ENCODE measurements at places on chromosomes 2 and 18.

DNA sequence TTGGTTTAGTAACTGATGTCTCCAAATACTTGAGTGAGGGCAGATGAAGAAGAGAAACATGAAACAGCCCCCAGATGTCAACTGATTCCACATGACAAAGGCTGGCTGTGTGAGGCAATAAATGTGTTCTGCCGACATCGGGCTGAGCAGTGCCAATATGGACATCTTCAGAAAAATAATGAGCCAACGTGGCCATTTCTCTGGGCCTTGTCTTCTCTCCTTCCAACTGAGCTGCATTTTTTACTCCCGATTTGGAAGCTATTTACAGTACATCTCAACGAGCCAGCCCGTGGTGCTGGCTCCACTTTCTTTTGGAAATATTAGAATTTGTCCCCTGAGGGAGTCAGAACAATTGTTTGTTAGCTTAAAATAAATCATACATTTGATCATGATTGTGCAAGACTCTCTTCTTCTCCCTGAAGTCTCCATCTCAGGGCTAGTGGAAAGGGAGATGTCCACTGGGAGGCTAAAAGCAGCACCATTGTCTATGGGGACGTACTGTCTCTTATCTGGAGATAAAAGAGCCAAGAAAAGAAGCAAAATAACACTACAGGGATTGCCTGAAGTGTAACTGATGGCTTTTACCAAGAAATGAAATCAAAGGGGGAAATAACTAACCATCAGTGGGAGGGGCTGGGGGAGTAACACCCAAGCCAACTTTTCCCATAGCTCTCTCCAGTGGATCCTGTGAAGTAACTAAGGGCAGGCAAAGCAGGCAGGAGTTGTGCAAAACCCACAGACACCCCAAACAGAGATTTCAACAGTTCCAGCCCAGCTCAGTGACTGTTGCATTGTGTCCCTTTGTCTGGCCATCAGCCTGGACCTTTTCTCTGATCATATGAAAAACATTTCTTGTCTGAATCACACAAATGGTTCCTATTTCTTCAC lies 114.8 kb downstream of the RDH14 start:
- DNase-seq = no peak

GRCh38 chr18:48158721-48159120 lies 228.3 kb upstream of the SMAD2 start:
- no peak for DNase-seq

- no peak for DNase-seq
Measured at GRCh38 chr2:233455006-233455405, 100.7 kb downstream of the DGKD start.

DNA sequence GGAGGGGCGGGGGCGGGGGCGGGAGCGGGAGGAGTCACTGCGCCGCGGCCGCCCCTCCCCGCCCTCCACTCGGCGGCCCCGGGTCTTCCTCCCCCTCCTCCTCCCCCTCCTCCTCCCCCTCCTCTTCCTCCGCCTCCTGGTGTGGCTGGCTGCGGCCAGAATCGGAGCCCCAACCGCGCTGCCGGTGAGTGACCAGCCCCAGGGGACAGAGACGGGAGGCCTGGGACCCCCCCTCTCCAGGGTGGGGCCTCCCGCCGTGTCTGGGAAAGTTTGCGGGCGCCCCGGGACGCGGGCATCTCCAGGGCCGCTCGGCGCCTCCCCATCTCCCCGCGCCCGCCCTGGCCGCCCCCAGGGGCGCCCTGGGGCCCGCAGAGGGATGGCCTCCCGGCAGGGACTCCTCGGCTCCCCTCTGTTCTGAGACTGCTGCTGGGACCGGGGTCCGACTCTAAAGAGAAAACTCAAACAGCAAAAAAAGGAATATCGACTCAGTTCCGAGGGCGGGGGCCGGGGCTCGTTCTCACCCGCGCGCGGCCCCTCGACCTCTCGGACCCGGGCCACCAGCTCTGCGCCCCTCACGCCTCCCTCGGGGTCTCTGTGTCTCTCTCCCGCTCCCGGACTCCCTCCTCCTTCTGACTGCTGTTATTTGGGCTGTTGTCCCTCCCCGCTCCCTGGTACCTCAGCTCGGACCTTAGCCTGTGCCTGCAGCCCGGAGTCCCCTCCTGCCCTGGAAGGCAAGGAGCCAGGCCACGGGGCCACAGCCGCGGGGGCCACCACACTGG lies at the start of gene STON1:
Gene STON1, plus strand, starts transcription at position 122 of the 779 bp plus-strand sequence. CDS start 50,480 bp downstream, outside the sequence.
- DNase-seq = peak; percentile 19

DNA sequence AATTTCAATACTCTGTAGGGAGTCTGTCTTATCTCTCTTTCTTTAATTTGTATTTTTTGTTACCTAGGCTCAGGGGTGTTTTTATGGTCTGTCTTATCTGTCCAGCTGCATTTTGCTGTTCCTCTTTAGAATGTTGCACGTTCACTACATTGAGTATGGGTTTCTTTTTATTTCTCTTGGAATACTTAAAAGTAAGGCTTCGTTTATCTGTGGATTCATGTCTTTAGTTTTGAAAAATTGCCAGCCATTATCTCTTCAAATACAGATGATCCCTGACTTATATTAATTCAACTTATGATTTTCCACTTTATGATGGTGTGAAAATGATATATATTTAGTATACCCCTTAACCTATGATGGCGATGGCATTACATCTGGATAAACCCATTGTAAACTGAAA lies 26.9 kb downstream of the CARF start:
- DNase-seq = no peak

- no peak for DNase-seq
Measured at GRCh38 chr2:154198866-154199265, 327.1 kb downstream of the GALNT13 start.

DNA sequence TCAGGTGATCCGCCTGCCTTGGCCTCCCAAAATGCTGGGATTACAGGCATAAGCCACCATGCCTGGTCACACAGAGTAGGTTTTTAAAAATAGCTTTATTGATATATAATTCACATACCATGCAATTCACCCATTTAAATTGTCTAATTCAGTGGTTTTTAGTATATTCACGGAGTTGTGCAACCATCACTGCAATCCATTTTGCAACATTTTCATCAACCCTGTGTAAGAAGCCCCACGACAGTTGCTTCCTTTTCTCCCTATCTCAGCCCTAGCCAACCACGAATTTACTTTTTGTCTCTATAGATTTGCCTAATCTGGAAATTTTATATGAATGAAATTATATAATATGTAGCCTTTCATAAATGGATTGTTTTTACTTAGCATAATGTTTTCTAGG lies 266.4 kb downstream of the NAPG start:
- DNase-seq = no peak

DNA sequence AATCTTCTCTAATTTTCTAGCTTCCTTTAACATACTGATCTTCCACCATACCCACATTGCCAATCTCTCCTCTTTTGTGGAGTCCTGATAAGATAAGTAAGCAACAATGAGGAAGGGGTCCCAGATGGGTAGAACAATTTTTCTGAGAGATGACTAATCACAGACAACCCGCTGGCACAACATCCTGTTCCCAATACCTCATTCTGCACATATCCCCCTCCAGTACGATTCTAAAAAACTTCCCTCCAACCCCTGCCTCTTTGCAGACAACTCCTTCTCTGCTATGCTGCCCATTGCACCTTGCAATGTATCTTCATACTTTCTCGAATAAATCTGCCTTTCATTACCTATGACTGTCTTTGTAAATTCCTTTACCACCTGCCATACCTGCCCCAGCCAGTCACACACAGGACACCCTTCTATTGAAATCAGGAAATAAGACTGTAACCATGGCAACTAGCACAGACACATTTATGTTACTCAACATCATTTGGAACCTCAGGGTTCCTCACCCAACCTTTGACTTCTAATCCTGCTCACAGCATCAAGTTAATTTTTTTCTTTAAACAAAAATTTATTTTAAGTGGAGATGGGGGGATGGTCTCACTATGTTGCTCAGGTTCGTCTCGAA lies 7.4 kb upstream of the EXOC6B start:
- no peak for DNase-seq

DNA sequence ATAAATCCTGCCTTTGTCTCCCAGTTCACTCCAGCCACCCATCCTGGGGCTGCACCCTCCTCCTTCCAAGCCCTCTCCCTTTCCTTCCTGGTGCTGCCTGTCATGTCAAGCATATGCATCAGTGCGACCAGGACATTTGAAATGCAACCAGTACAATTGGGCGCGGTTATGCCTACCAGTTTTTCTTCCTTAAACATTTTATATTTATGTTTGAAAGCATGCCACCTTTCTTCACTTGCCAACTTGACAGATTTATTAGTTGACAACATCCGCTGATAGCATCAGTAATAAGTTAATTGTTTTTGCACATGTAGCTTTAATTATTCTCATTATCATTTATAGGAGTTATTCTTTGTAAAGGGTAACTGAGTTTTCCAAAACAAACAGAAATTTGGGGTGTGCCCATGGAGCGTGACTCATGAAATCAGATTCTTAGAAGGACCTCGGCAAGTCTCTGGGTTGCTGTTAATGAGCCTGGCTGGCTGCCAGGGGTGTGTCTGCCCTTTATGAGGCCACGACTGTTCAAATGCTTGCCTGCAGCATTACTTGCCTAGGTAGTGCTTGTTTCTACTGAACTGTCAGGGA lies 32.8 kb upstream of the IL1B start:
- peak; percentile 39 for DNase-seq

DNA sequence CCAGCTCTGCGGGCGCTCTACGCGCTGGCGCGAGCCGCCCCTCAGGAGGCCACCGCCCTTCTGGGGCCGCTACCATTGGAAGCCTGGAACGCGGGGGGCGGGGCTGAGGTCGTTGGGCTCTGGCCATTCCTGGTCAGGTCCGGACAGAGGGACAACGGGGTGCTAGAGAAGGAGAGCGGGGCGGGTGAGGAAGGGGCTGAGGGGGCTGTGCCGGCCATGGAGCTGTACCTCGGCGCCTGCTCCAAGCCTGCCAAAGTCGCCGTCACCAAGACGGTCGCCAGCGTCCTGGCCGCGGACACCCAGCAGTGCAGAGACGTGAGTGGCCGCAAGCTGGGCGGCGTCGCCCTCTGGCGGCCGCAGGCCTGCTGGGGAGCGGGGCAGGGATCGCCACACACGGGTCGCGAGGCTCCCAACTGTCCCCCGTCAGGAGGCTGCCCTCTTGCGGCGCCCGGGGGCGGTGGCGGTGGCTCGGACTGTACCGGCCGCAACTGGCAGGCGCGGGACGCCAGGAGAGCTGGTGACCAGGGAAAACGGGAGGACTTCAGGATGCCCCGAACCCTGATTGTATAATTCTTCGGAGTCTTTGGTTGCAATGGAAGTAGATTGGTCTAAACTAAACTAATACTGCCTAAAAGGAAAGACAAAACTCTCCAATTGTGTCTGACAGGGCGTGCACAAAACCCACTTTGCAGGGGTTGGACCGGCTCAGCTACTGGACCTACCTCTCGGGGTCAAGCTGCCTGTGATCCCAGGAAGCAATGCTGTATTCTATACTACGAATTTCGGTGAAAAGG lies at the start of gene FSIP2:
Gene FSIP2, plus strand, starts transcription at position 126 of the 794 bp plus-strand sequence. Its CDS starts 91 bp downstream, at position 217.
- no peak for DNase-seq

DNA sequence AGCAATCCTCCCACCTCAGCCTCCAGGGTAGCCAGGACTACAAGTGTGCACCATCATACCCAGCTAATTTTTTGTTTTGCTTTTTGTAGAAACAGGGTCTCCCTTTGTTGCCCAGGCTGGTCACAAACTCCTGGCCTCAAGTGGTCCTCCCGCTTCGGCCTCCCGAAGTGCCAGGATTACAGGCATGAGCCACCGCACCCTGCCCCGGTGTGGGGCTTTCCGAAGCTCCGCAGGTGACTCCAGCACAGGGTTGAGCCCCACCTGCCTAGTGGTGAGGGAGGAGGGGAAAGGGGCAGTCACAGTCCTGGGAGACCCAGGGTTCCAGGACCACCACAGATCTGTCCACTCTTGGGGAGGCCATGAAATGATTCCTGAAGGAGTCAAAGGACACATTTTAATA lies 5.2 kb downstream of the PRLH start:
- no peak for DNase-seq

DNA sequence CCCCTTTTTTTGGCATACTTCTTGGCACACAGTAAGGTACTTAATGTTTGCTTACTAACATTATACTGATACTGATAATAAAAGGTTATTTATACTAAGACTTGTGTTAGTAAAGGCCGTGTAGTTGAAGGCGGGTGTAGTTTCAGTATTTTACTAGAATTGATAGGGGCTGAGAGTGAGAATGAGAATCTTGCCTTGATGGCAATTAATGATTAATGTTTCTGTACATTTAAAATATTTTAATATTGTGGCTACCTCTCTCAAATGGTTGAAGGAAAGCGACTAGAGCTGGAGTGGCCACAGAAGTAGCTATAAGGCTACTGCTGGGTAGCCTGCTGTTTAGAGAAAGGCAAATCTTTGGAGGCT lies 29.3 kb downstream of the PELI1 start:
- no peak for DNase-seq

DNA sequence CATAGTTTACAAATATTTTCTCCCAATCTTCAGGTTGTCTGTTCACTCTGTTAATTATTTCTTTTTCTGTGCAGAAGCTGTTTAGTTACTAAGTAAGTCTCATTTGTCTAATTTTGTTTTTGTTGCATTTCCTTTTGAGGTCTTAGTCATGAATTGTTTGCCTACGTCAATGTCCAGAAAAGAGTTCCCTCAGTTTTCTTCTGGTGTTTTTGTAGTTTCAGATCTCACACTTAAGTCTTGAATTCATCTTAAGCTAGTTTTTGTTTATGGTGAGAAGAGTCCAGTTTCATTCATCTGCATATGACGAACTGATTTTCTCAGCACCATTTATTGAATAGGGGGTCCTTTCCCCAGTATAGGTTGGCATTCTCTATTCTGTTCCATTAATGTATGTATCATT lies 1252.2 kb upstream of the TMEFF2 start:
- DNase-seq = no peak

DNA sequence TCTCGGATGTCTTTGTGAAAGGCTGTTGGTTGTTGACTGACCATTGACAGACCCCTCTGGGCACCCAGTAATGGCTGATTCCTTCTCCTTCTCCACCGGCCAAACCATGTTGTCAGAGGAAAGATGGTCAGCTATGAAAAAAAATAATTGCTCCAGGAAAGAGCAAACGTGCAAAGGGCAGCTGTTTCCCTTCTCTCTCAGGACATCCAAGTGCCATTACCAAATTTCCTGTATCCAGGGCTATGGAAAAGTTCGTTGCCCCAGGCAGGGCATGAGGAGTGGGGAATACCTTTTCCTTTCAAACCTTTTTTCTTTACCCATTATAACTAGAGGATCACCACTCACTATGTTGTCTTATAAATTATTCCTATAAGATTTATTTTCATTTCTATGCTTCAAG lies 321.5 kb upstream of the HNRNPA3 start:
- no peak for DNase-seq

DNA sequence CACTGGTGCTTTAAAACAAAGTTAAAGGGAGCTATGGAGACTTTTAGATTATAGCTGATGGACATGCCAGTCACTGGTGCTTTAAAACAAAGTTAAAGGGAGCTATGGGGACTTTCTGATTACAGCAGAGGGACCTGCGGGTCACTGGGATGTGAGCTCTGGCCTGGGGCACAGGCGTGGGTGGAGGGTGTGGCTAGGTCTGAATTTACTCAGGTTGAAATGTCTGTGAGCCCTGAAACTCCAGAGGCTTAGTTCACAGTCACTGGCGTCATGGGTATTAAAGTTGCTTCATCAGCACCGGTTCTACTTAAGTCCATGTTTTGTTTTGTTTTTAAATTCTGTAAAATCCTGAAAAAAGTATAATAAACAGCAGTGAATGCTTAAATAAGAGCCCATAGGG lies 49.0 kb upstream of the TMEM18 start:
- no peak for DNase-seq
